ENCODE measurements at places on chromosomes 2 and 18.

GRCh38 chr2:10035633-10036032 lies 7.7 kb upstream of the KLF11 start:
- no peak for DNase-seq

DNA sequence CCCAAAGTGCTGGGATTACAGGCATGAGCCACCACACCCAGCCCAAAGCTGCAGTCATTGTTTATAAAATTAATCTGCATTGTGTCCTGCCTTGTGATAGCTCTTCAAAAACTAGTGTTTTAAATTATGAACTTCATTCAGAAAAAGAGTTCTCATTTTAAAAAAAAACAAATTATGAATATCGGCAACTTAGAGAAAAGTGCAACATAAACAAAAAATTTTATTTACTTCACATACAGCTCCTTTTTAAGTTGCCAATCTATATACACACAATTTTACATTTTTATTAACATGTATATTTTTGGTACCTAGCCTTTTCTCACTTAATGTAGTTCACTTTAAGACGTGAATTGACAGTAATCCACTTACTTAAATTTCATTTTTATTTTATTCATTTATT lies 46.9 kb downstream of the GEMIN6 start:
- DNase-seq = no peak

DNA sequence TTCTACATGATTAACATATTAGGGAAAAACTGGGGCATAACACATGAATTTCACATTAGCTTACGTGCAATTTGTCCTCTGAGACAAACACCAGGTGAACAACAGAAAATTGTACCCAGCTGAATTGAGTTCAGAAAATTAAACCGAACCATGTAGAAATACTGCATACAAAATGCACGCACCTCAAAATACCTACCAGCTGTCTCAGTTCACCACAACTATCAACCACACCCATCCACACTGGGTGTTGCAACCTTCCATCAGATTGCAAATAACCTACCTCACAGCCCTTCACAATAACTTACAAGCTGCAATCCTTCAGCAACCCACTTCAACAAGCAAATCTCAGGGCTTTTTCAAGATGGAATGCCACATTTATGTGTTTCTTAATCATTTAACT lies 55.9 kb downstream of the UNC50 start:
- DNase-seq = peak; percentile 36

DNA sequence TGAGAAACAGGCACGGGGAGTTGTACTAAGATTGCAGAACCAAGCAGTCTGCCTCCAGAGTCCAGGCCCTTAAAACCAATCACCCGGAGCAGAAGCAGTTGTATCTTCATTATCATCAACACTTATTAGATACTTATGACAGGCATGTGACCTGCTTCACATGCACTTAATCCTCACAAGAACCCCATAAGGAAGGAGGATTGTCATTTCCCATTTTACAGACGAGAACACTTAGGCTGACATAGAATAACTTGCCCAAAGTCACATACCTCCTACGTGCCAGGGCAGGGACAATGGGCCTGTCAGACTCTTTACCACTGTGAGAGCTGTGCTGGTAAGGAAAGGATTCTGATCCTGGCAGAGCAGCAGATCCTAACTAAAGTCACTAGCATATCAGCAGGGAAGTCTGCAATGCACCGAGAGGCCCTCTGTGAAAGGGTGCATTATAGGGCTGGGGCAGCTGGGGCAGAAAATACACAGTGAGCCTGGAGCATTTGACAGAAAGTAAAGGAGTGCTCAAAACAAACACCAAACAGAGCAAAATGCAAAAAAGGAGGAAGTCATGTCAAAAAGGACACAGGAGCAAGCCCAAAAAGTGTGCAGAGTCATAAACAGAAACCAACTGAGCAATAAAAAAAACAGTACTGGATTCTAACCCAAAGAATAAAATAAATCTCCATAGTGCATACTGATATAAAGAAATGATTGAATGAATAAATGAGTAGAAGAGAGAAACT lies 55.9 kb upstream of the SP3 start:
- DNase-seq = no peak

DNA sequence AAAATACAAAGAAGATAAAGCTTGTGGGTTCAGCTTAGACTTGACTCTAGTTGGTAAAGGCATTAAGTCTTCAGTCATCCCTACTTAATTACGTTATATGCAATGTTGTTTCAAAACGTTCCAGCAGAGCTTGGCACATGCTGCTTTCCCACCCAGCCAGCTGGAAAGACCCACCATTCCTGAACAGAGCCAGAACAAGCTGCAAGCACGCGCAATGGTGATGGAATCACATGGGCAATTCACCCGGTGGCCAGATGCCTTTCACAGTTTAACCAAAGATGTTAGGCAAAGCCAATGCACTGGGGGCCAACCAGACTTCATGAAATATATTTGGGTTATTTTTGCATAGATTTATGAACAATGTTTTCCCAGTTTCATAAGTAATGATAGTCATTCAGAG lies 123.4 kb upstream of the CDH20 start:
- no peak for DNase-seq

- DNase-seq = no peak
Measured at GRCh38 chr2:46720592-46721185, 194.9 kb downstream of the MCFD2 start.

- DNase-seq = no peak
Measured at GRCh38 chr2:217992061-217992460, 10.7 kb downstream of the TNS1 start.

DNA sequence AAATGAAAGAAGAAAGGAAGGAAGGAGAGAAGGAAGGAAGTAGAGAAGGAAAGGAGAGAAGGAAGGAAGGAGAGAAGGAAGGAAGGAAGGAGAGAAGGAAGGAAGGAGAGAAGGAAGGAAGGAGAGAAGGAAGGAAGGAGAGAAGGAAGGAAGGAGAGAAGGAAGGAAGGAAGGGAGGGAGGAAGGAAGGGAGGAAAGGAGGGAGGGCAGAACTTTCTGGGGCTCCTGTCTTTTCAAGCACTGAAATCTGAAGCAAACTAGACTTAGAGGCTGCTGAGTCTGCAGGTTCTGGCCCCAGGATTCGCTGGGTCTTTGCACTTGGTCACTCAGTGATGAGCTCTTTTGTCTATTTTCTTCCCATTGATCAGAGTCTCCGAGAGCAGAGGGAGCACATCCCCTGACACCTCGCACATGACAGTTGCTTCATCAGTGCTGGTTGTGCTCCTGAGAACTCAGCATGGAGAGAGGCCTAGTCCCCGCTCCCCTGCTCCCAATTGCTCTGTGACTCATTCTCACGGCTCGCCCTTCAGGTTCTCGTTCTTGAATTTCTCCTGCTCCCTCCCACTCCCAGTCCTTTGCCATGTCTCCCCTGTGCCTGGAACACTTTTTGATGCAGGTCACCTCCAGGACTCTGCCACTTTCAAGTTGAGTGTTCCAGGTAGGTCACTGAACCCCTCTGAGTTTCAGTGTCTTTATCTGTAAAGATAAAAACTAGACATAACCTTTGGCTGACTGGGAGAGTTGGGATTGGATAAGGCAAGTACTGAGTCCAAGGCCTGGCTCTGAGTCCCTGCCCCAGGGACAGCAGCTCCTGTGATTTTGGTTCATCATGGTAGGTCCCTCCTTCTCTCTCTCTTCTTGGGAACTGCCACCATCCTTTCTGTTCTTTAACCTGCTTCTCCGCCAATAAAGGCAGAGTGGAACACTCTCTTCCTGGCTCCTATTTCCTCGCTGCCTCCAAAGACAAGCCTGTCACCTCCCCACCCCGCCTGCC lies 55.2 kb downstream of the TNP1 start:
- no peak for DNase-seq

- DNase-seq = no peak
Measured at GRCh38 chr2:105039559-105039958, 1.7 kb downstream of the MRPS9 start.

GRCh38 chr2:120323807-120324399 lies 22.0 kb upstream of the INHBB start:
- DNase-seq = no peak

DNA sequence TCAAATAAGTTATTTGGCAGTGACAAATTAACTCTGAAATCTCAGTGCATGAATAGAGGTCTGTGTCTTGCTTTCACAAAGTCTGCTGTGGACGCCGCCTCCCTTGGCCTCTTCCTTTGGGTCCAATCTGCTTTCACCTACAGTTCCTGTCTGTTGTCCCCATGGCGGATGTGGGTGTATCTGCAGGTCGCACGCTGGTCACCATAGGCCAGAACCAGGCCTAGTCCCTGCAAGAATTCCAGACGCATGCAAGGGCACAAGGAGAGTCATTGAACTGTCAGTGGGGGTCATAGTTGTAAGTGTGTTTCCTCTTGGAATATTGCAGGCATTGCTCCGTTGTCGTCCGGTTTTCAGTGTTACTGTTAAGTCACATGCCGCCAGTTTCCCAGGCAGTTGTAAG lies 7.4 kb downstream of the SOCS6 start:
- no peak for DNase-seq

- no peak for DNase-seq
Measured at GRCh38 chr2:72114693-72115051, 33.0 kb downstream of the CYP26B1 start.

DNA sequence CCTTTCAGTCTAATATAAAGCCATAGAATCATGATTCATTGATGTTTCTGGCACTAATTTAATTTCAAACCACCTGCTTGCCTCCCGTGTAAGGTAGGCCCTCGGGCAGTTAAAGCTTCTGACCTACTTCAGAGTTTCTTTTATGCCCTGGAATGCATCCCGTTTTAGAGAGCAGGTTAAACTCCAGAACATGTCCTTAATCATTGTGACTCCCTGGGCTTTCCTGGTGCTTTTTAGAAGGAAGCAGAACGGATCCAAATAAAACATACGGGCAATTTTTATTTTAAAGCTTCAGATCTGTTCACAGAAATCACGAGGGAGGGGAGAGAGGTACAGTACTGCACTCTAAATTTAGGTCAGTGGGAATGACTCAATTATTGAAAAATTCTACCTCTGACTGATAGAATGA lies 134.8 kb downstream of the GCA start:
- no peak for DNase-seq

DNA sequence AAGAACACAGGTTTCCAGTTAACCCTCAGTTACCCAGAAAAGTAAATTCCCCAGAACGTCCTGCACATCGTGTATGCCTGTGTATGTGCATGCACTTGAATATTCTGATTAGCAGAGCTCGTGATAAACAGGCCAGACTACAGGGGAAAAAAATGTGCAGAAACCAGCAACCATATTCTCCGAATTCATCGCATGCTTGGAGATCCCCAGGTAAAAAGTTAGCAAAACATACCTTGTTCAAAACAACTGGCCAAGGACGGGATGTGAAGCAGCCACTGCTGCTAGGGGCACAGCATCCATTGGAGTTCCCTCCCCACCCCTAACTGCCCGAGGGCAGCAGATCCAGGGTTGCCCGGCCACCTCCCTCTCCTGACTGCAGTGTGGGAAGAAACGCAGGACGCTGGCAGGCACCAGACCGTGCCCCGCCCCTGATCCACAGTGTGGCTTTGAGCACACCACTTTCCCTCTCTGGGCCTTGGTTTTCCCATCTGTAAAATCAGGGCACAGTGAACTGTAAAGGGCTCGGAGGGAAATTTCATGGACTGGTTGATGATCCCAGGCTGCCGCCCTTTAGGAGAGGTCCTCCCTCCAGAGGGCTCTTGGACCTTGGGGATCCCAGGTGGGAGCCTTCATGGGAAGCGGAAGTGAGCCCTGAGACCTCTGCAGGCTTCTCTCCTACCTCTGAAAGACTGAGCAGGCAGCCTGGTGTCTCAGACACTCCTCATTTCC lies 11.9 kb upstream of the ARID5A start:
- no peak for DNase-seq

DNA sequence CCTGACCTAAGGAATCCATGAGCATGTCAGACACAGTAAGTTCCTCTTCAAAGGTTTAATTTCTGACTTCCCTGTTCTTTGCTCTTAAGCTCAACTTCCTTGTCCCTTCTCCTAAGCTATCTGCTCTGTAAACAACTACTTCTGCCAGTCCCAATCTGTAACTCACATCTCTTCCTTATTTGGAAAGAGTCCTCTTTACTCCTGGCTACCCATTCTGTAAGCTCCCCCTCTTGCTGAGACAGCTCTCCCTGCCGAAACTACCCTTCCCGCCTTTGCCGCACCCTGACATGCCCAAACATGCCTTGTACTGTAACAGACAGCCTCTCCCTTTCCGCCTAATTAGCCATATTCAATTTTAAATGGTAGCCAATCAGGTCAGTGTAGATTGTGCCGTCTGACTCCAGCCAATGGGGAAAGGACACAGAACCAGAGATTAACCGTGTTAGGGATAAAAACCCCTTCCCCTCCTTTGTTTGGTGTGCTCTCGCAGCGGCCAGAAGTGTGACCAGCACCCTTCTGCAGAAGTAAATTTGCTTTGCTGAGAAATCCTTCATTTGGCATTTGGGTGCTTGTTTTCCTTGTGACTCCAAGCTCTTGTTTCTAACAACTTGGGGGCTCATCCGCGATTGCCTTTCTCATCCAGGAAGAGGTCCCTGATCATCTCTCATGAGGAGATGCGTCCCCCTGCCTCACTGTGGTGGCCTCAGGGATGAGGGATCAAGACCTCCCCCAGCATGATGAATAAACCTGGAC lies 49.0 kb downstream of the PIAS2 start:
- no peak for DNase-seq

- DNase-seq = no peak
Measured at GRCh38 chr18:47265197-47265596, 13.7 kb upstream of the SKOR2 start.

DNA sequence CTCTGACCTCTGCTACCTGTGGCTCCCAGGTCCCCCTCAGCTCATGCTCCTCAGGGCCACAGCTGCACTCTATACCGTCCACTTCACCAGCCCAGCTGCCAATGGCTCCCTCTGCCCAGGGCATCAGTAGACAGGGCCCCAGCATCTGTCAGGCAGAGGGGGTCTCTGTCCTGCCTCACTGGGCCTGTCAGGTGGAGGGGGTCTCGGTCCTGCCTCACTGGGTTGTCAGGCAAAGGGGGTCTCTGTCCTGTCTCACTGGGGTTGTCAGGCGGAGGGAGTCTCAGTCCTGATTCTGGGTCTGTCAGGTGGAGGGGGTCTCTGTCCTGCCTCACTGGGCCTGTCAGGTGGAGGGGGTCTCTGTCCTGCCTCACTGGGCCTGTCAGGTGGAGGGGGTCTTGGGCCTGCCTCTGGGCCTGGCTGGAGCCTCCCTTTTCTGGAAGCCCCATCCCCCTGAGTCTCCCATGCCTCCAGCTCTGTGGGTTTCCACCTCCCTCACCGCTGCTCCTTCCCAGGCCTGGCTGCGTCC lies 19.9 kb downstream of the SNORC start:
- no peak for DNase-seq

GRCh38 chr2:199902486-199903110 lies 8.5 kb upstream of the C2orf69 start:
- no peak for DNase-seq

- no peak for DNase-seq
Measured at GRCh38 chr2:193141-193671, 70.6 kb downstream of the SH3YL1 start.

DNA sequence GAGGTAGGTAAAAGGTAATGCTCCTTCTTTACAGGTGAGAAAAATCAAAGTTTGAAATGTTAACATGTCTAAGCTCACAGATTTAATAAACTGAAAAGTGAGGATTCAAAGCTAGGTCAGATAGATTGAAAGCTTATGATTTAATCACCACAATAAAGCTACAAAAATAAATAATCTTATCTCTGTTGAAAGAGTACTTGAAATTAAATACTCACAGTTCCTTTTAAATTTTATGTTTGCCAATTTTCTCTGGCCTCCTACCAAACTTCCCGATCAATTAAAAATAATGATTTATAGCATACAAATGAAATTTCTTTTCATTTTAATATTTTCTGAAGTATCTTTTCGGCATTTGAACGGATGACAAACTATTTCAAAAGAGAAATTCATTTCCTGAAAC lies 77.3 kb downstream of the GAREM1 start:
- no peak for DNase-seq
